Left ventricle myocardium superior (tissue), 1 donor: ENCODE measurements at places on chromosomes 3 and 15. TPM values are rescaled to one million over a fixed set of nuclear protein-coding genes. Genes with fewer than 3 reads are reported as not detected.

The SV2B gene
- 2.5 TPM for total RNA-seq

GRCh38 chr3:193040836-193041672 is 123.4 kb upstream of the MB21D2 start:
- DNase-seq: no peak

- no peak for DNase-seq
Measured at GRCh38 chr3:36394176-36394575, 13.9 kb downstream of the STAC start.

DNA sequence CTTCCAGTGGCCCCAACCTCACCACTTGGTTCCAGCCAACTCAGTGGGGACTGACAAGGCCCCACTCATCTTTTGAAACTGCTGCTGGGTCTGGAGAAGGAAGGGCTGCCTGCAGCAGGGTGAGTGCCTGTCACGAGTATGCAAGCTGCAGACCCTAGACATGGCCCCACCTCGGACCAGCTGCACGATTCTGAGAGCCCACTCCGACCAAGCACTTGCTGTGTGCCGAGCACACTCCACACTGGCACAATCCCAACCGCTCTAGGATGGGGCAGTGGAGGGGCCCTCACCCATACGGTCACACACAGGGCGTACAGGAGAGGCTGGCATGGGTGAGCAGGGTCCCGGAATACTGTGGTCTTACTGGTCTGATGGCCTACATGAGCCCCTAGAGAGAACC is 8.0 kb upstream of the PLXND1 start:
- peak; percentile 27 for DNase-seq

DNA sequence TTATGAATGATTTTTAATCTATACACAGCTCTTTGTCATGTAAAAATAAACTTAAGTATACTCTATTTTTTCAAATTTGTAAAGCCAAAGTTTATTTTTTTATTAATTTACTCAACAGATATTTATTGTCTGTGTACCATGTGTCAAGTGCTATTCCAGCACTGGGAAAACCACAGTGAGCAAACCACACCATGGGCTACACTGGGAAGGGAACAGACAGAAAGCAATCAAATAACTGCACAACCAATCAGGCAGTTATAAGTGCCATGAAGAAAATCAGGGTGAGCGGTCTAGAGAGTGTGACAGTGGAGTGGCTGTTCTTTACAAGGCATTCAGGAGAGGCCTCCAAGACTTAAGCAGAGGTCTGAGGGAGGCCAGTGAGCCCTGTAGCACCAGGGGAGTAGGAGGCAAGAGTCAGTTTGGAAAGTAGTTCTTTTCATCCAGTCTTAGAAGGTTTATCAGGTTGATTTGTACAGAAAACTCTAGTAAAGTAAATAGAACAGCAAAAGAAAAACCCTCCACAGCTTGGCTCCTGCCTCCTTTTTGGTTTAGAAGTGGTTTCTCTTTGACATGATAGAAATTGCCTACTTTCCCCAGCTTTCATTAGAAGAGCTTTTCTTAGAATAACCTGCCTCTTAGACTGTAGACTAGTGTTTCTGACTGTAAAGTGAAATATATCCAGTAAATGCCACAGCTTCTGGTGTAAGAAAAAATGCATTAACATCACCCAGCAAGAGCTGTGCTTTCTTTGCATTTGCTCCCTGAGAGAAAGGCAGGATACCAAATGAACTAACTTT is 13.7 kb downstream of the EIF2AK4 start:
- no peak for DNase-seq
